ENCODE measurements at places on chromosomes 2 and 18. TPM values are rescaled to one million over a fixed set of nuclear protein-coding genes. Genes with fewer than 3 reads are reported as not detected.

TLX2 gene
- 0.22 TPM for total RNA-seq

GPR39 gene
- 11.4 TPM for total RNA-seq

G6PC2 gene
- not detected for total RNA-seq

GAREM2 gene
- total RNA-seq = 11.5 TPM

HOXD9 gene
- not detected for total RNA-seq

CAVIN2 gene
- not detected for total RNA-seq

DYSF gene
- total RNA-seq = 3.1 TPM

REG3G gene
- not detected for total RNA-seq

CXCR1 gene
- total RNA-seq = not detected

GATA6 gene
- 158 TPM for total RNA-seq

ST6GAL2 gene
- total RNA-seq = 7.4 TPM

PASK gene
- total RNA-seq = 98.9 TPM

TDRD15 gene
- 0.44 TPM for total RNA-seq

RNF138 gene
- 41.4 TPM for total RNA-seq

SERPINB4 gene
- total RNA-seq = not detected

EPB41L3 gene
- 37.7 TPM for total RNA-seq

Data from endodermal cell (in vitro differentiated cells).